ENCODE measurements at places on chromosomes 16 and 17.

GRCh38 chr17:44900894-44901293, 1.6 kb upstream of the EFTUD2 start:
- no peak for DNase-seq

DNA sequence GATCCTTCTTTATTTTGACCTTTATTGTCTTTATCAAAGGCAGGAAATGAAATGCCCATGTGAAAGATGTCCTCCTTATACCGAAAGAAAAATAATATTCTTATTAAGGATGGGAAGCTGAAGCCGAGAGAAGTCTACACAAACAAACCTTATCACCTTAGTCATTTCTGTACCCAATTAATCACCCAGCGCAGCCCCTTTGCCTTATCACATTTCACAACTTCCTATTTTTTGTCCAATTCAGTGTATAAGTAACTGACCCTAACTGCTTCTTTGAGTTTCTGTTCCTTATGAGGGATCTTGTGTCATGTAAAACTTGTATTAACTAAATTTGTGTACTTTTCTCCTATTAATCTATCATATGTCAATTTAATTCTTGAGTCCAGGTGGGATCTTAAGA, 16.4 kb upstream of the CCL23 start:
- no peak for DNase-seq

- DNase-seq, result no peak
Measured at GRCh38 chr16:80231121-80231520, 309.7 kb upstream of the DYNLRB2 start.

GRCh38 chr17:29357232-29357631, 32.9 kb upstream of the TAOK1 start:
- no peak for DNase-seq

GRCh38 chr16:80084163-80084562, 456.6 kb upstream of the DYNLRB2 start:
- DNase-seq, result no peak

DNA sequence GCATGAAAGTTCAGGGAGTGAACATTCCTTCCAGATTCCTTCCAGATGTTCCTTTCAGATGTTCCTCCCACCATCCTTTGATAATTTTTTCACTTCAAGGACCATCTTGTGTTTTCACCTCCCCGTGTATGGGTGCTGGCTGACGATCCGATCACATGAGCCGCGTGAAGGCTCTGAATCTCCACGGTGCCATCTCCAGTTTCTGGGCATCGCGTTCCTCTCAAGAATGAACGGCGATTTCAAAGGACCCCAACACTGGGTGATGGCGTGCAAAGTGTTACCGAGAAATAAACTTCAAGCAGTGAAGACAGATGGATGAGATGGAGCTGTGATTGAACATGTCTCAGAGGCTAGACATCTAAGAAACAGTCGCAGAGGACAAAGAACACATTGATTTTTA, 245.3 kb downstream of the GSG1L start:
- no peak for DNase-seq

GRCh38 chr16:82192665-82193064, 22.6 kb upstream of the MPHOSPH6 start:
- DNase-seq, result peak; percentile 42
